ENCODE measurements at places on chromosomes 3 and 15. TPM values are rescaled to one million over a fixed set of nuclear protein-coding genes. Genes with fewer than 3 reads are reported as not detected.

OR5K2 gene
- not detected for total RNA-seq

ZDHHC19 gene
- 0.21 TPM for total RNA-seq

PIF1 gene
- total RNA-seq: 21.1 TPM

TTLL13 gene
- total RNA-seq: 0.16 TPM

ST3GAL6 gene
- 0.69 TPM for total RNA-seq

ZDHHC23 gene
- total RNA-seq: 4.3 TPM

Data from A549 treated with DMSO at 1 μM for 4 hours (cell line).